Astrocyte of the spinal cord (primary cell): ENCODE measurements at places on chromosomes 1 and 21.

DNA sequence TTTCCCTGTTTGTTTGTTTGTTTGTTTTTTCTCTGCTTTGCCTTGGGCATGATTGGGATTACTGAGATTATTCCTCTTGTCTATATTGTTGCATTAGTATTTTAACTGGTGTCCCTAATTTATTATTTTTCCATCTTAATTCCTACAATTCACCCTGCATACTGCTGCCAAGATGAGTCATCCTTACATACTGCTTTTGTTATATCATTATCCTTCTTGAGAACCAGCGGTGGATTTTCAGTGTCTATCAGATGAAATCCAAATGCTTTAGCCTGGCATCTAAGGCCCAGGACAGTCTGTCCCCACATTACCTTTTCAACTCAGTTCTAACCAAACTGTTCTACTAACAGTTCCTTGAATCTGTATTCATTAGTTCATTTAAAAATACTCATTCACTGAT lies 101.7 kb downstream of the OLFML2B start:
- DNase-seq, result peak; percentile 58

DNA sequence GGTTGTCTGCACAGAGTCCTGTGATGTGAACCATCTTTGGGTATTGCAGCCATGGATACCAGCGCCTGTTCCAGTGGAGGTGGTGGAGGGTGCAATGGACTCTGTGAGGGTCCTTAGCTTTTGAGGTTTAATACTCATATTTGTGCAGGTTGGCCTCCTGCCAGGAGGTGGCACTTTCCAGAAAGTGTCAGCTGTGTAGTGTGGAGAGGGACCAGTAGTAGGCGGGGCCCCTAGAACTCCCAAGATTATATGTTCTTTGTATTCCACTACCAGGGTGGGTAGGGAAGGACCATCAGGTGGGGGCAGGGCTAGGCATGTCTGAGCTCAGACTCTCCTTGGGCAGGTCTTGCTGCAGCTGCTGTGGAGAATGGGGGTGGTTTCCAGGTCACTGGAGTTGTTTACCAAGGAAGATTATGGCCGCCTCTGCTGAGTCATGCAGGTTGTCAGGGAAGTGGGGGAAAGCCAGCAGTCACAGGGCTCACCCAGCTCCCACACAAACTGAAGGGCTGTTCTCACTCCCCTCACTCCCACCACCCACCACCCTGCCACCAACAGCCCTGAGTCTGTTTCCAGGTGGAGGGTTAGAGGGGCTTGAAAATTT lies 31.2 kb upstream of the ZNF678 start:
- DNase-seq, result no peak

DNA sequence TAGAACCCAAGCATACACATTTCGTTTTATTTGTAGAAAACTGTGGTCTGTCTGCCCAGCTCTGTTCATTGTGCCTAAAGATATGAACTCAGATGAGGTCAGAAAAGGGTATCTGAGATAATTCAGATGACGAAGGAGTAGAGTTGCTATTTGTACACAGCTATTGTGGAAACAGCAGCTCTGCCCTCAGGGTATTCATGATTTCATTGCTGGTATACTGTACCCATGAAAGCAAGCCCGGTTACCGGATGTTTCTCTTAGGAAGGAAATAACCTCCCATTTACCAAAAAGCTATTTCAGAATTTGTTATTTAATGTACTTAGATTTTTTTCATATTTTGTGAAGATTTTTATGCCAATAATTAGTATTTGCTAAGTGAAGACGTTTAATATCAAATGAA lies 37.8 kb downstream of the SMAP2 start:
- no peak for DNase-seq

DNA sequence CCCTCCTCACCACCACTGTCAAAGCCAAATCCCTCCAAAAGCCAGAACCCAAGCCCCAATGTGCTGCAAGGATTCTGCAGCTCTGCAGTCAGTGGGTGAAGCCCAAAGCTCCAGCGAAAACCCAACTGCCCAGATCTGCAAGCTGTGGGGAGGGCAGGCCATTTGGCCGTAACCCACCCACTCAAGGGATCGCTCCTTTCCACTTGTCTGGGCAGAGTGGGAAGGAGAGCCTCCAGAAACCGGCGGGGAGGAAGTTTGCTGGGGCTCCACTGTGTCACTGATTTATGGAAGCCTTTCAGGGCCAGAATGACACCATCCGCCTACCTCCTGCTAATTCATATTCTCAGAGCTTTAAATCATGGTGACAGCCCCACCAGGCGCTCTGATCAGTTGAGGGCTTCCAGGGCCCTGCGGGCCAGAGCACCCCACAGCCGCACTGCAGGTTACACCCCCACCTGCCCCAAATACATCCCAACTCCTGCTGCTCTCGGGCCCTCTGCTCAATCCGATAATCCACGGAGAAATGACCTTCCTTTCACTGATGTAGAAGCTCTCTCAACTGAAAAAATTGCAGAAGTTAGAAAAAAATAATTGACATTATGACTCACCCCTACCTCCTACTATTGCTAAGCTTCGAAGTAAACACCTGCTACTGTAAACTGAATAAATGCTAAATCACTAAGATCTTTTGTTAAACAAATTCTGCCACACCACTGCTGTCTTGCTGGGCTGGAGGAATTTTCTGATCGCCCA lies 40.6 kb upstream of the RAB4A start:
- DNase-seq, result peak; percentile 27

DNA sequence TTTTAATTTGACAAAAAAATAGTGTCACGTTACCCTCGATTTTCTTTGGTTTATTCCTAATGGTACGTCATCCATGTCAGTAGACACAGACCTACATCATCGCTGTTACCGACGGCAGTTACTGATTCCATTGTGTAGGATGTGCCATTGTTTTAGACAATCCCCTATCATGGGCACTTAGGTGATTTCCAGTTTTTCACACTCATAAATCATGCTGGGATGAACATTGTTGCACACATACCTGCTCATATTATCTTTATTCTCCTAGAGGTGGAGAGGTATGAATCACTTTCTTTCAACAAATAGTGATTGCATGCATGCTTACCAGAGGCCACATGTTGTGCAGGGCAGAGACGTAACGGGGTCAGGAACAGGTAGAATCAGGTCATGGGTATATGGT lies 79.7 kb upstream of the EFHD2 start:
- no peak for DNase-seq

GRCh38 chr1:192713921-192714320 lies 78.0 kb downstream of the RGS13 start:
- DNase-seq, result peak; percentile 33

DNA sequence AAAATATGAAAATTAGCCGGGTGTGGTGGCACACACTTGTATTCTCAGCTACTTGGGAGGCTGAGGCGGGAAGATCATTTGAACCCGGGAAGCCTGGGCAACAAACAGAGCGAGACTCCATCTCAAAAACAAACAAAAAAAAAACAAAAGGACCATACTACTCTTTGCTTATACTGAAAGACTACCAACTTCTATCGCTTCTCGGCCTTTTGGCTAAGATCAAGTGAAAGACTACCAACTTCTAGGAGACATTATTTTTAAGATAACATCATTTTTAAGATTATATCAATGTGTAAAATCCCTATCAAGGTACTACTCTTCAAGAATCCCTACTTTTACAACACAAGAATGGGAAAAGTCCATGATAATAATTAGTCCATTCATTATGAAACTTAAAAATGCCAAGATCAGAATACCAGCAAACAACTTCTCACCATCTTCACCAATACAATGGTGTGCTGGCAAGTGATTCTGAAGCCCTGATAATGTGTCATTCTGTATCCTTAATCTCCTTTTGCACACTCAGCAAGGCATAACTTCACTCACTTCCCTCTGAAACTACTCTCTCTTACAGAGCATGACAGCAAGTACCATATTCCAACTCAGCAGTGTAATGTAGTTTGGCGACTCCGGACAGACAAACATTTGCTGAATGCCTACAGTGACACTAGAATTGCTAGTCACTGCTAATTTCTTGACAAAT lies 1.7 kb downstream of the PTP4A2 start:
- no peak for DNase-seq

- no peak for DNase-seq
These were observed 47.3 kb upstream of the PLPPR4 start for GRCh38 chr1:99216956-99217355.

GRCh38 chr1:23202263-23202749 lies 15.0 kb downstream of the HTR1D start:
- peak; percentile 72 for DNase-seq

DNA sequence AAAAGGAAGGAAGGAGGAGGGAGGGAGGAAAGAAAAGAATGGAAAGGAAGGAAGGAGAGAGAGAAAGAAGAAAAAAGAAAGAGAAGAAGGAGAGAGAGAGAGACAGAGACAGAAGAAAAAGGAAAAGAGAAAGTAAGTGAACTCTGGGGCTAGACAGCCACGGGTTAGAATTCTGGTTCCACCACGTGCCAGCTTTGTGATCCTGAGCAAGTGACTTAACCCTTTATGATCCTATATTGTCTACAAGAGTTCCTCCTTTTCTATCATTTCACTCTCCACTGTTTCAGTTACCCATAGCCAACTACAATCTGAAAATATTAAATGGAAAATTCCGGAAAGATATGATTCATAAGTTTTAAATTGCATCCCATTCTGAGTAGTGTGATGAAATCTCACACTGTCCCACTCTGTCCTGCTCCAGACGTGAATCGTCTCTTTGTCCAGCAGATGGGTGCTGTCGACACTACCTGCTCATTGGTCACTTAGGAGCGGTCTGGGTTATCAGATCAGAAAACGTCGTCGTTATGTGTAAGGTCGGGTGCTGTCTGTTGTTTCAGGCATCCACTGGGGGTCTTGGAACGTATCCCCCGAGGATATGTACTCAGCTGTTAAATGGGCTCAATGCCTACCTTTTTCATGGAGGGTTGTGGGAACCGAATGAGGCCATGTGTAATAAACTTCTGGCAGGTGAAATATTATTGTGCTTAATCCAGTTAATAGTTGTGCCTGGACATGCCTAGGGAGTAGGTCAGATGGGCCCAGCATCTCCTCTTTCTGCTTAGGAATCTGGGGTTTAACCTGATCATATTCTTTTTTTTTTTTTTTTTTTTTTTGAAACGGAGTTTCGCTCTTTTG lies 19.1 kb downstream of the TMEM51 start:
- DNase-seq, result no peak

DNA sequence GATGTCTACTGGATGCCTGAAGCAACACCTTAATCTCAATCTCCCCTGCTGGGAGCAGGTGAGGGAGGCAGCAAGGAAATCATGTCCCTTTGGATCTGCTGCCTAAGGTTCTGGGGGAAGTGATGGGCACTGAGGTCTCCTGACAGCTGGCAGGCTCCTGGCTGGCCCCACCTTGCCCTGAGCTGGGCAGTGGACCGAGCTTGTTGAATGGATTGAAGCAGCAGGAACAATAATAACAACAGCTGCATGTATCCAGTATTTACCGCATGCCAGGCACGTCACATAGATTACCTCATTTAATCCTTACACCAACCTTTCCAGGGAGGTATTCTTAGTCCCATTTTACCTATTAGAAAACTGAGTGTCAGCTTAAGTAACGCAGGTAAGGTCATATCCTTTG lies 133.9 kb downstream of the PLXNA2 start:
- no peak for DNase-seq

DNA sequence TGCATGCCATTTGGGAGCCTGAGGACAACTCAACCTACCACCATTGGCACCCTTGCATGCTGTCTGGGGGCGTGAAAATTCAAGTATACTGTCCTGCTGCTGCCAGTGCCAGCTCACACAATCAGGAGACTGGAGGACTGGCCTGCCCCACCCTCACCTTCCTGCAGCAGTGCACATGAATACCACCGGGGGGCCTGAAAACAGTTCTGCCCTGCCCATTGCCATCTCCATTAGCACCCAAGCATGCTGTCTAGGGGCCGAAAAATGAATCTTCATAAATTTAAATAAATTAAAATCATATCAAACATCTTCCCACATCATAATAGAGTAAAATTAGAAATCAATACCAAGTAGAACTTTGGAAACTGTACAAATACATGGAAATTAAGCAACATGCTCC lies 322.1 kb upstream of the TMPRSS15 start:
- no peak for DNase-seq

DNA sequence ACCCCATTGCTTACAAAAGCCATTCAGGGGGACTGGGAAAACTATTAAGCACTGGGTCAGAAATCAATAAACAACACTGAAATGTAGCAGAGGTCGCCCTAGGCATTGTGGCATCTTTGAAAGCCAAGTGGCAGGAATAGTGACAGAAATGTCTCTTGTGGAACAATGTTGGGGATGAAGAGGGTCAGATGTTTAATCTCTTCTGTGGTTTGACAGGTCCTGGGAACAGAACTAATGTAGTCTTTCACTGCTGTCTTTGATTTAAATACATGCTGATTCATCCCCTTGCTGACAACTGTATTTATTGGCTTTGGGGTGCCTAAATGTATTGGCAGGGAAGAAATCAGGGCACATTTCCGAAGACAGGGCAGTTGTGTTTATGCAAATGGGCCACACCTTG lies 194.8 kb downstream of the ATG4C start:
- DNase-seq, result no peak

GRCh38 chr1:37181425-37181824 lies 147.1 kb upstream of the GRIK3 start:
- DNase-seq, result no peak

DNA sequence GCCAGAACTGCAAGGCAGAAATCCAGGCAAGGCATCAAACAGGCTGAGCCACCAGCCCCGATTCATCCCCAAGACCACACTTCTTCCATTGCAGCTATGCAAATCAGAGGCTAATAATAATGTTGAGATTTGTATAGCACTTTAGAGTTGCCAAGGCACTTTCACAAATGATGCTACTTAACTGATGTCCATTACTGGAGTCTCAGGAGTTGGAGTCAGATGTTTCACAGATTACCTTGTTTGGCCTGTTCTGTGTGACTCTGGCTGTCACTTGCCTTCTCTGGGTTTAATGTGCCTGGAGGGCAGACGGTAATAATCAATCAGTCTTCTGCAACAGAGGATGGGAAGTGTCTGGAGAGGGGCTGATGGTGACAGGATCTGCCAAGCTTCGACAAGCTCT lies 40.8 kb upstream of the MPZL1 start:
- DNase-seq, result no peak

DNA sequence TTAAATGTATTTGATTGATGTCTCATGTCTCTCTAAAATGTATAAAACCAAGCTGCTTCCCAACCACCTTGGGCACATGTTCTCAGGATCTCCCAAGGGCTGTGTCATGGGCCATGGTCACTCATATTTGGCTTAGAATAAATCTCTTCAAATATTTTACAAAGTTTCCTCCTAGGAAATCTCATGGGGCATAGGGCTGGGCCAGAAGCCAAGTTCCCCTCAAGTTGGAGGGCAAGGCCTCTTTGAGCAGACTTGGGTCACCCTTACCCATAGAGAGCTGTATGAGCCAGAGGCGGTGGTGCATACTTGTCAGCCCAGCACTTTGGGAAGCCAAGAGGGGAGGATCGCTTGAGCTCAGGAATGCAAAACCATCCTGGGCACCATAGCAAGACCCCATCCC lies 2.3 kb upstream of the FBXO42 start:
- no peak for DNase-seq

DNA sequence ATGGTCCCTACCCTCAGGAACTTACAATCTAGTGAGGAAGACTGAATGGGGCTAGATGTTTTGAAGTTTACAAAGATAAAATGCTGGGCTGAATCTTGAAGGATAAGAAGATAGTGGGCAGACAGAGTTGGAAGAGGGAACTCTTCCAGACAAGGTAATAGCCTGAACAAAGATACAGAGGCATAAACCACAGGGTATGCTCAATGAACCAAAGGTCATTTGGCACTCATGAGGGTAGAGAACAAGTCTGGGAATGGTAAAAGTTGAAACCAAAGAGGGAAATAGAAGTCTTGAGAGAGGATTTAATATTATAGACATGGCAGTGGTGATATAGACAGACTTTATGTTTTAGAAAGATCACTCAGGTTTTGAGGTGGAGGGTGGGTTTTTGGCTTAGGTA lies 48.1 kb upstream of the ZSWIM5 start:
- no peak for DNase-seq
